ENCODE measurements at places on chromosomes 4 and X. TPM values are rescaled to one million over a fixed set of nuclear protein-coding genes. Genes with fewer than 3 reads are reported as not detected.

The SAP30 gene
- total RNA-seq, result 20.1 TPM

The MAGEA11 gene
- total RNA-seq, result not detected

The RAB41 gene
- not detected for total RNA-seq

The VCX3B gene
- total RNA-seq, result not detected

The SPOCK3 gene
- not detected for total RNA-seq

The EFHC2 gene
- total RNA-seq, result 0.32 TPM

The SERPINA7 gene
- total RNA-seq, result not detected

The RAB9B gene
- total RNA-seq, result 0.64 TPM

The TMEM156 gene
- 43.3 TPM for total RNA-seq

The FAM184B gene
- total RNA-seq, result not detected

The SGMS2 gene
- 0.37 TPM for total RNA-seq

The DUSP9 gene
- not detected for total RNA-seq

The MAGEA12 gene
- not detected for total RNA-seq

The PRAF2 gene
- total RNA-seq, result 22.2 TPM

The C4orf50 gene
- total RNA-seq, result 1.9 TPM

The SHOX gene
- total RNA-seq, result not detected

The KCND1 gene
- total RNA-seq, result 6.3 TPM

The DGAT2L6 gene
- not detected for total RNA-seq

The GAGE12F gene
- not detected for total RNA-seq

The FGFBP2 gene
- total RNA-seq, result 7.0 TPM

The SATL1 gene
- not detected for total RNA-seq

The SPANXN3 gene
- not detected for total RNA-seq

The PRDM5 gene
- not detected for total RNA-seq

The PDE5A gene
- total RNA-seq, result 0.49 TPM

The CFAP47 gene
- total RNA-seq, result not detected

The ZCCHC18 gene
- total RNA-seq, result 0.34 TPM

The ATOH1 gene
- not detected for total RNA-seq

The MAP7D3 gene
- total RNA-seq, result 17.2 TPM

The FAT4 gene
- total RNA-seq, result not detected

The TMEM154 gene
- total RNA-seq, result 39.4 TPM

The PHOX2B gene
- not detected for total RNA-seq

The LIN54 gene
- total RNA-seq, result 30.1 TPM

The C4orf54 gene
- total RNA-seq, result not detected

The USP51 gene
- 0.98 TPM for total RNA-seq

The GAGE12E gene
- not detected for total RNA-seq

The IL21 gene
- 30.1 TPM for total RNA-seq

The PDGFRA gene
- 2.0 TPM for total RNA-seq

The MGARP gene
- total RNA-seq, result not detected

The TMPRSS11F gene
- total RNA-seq, result not detected

The VCX3A gene
- not detected for total RNA-seq

The SPIN4 gene
- total RNA-seq, result 4.8 TPM

The MAOB gene
- not detected for total RNA-seq

The PRR32 gene
- not detected for total RNA-seq

The BMPR1B gene
- total RNA-seq, result not detected
